SW480 (cell line): ENCODE measurements at places on chromosomes 4 and X.

- no peak for DNase-seq
These were observed 136.0 kb upstream of the STX18 start for GRCh38 chr4:4677556-4678522.

DNA sequence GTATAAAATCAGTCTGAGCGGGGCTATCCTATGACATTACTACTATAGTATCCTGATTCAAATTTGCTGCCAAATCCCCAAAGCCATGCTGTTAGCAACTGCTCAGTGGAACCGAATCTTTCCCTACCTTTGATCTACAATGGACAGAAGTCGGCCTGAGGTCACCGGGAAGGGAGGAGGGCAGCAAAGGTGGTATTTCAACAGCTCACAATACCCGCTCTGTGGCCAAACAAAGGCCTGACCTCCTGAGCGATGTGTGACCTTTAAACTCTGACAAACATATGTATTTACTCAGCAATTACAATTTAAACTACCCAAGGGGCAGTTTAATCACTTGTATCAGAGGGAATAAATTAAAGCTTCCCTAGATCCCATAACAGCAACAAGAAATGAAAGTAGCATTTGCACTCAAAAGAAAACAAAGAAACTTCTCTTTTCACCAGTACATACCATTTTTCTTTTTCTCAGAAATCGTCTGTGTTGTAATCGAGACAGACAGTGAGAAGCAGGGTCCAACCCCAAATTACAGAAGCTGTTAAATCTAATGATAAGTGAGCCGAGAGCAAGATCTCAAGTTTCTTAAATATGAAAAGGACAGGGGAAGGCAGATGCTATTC, 11.6 kb upstream of the TMEM128 start:
- peak; percentile 36 for DNase-seq

DNA sequence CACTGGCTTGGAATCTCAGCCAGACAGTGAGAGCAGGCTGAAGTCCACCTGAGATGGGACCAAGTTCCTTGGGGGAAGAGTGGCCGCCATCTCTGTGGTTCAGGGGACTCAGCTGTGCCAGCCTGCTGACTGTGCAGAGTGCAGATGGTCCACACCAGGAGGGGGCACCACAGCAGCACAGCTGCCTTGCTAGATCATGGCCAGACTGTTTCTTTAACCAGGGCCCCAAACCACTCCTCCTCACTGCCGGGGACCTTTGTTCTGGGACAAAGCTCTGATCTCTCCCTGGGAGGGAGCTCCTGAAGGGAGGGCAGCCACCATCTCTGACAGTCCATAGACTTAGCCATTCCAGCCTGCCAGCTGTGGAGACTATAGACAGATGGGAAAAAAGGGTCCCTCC, 2189.6 kb downstream of the PCDH7 start:
- no peak for DNase-seq

- no peak for DNase-seq
These were observed 43.8 kb downstream of the PALLD start for GRCh38 chr4:168540503-168541265.

- DNase-seq, result no peak
These were observed 2.8 kb upstream of the IL21 start for GRCh38 chr4:122623637-122624166.

DNA sequence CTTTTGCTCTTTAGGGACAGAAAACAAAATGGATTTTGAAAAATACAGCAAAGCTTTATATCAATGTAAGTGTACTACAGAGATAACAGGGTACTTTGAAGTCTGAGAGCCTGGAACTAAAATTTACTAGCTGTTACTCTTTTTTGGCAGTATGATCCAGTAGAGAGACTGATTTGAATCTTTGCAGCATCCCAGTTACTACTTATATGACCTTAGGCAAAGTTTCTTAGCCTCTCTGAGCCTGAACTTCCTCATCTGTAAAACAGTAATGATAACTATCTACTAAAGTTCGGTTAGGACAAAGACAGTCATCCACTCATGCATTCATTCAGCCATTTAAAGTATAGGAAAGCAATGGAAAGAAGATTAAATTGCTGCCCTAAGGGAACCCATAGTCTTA, 10.1 kb downstream of the BRWD3 start:
- no peak for DNase-seq

DNA sequence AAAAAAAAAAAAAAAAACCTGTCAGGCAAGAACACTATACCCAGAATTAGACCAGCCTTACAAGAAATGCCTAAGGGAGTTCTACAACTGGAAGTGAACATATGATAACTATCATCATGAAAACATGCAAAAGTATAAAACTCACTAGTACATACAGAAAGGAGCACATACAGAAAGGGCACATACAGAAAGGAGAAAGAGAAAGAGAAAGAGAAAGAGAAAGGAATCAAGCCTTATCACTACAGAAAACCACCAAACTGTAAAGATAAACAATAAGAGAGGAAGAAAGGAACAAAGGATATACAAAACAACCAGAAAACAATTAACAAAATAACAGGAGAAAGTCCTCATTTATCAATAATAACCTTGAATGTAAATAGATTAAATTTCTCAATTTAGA, 50.4 kb downstream of the PHKA1 start:
- no peak for DNase-seq

DNA sequence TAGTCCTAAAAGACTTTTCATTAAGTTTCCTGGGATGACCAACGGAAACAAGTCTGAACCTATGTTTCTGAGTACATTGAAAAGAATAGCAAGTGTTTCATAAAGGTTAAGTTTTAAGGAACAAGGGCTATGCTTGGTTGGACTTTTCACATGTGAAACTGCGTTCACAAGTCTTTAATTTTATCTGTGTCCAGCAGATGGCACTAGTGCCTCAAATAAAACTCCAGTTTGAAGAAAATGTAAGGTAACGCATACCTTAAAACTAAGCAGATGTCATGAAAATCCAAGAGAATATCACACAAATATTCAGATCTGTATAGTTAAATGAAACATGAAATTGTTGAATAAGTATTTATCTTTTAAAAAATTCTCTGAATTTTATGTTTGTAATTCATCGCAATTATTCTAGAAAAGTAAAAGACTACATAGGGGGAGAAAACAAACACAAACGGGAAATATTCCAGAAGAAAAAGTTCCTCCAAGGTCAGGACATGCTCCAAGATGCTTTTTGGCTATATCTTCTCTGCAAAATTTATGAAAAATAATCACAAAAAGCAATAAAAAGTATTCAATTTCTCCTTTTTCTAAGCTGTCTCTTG, 89.6 kb upstream of the MAD2L1 start:
- peak; percentile 27 for DNase-seq

DNA sequence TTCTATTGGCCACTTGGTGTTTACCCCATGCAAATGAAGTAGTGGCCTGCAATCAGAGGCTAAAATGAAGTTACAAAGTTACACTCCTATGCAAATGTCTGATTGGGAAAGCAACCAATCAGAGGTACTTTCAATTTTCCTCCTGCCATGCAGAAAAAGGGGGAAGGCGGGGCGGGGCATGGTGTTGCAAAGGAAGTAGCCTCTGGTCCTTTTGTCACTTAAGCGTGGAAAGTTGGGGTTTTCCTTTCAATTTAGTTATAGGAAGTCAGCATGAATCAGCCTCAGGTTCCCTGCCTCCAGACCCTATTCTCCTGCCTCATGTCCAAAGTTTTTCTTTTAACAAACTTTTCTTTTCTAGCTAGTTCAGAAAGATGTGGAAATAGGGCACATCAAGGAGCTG, 69.3 kb downstream of the GPC4 start:
- no peak for DNase-seq
